ENCODE measurements at places on chromosomes 5 and 9. TPM values are rescaled to one million over a fixed set of nuclear protein-coding genes. Genes with fewer than 3 reads are reported as not detected.

DNA sequence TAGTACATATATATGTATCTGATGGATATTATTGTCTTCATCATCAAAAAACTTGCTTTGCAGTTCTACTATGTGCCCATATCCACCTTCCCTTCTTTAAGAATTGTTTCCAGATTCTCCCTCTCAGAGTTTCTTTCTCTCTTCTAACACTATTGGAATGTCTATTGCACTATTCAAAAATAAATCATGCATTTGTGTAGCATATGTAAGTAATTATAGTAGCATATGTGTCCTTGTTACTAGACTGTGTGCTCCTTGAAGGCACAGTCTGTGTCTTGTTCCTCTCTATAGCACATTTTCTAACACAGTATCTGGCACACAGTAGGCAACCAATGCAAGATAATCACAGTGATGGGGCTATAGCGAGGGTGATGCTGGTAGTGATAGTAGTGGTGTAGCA lies 43.4 kb upstream of the TRIM32 start:
- DNase-seq, result no peak

DNA sequence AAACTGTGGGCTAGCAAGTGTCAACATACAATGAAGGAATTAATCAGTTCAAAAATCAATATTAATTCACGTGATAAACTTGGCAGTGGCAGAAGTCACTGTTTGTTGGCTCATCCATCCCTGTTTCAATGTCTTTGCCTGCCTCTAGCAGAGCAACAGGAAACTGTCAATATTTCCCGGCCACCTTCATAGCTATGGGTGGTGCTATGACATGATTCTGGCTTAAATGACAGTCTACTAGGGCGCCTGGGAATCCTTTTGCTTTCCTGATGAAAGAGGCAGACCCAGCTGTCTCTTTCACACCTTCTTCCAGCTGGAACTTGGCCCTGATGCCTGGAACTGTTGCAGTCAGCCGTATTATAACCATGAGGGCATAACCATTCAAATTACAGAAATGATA lies 72.1 kb upstream of the DNAH5 start:
- no peak for DNase-seq

- DNase-seq, result no peak
Observed at GRCh38 chr9:105881654-105882349, 187.5 kb downstream of the TMEM38B start.

DNA sequence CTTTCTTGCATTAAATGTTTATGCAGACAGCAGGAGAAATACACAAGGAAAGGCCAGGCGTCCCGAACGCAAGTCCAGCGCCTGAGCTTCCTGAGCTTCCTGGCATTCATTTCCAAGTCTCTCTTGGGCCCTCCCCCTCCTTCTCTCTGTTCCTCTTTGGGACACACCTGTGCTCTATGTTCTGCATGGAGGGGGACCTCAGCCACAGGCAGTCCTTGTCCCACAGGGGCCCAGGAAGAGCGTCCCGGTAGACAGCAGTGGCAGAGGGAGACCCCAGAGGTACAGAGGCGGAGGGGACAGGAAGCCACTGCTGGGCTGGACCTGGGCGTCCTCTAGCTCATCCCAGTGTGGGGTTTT lies 221.3 kb downstream of the C9orf50 start:
- no peak for DNase-seq

GRCh38 chr9:128408963-128409431 lies 11.7 kb upstream of the CERCAM start:
- DNase-seq, result no peak

DNA sequence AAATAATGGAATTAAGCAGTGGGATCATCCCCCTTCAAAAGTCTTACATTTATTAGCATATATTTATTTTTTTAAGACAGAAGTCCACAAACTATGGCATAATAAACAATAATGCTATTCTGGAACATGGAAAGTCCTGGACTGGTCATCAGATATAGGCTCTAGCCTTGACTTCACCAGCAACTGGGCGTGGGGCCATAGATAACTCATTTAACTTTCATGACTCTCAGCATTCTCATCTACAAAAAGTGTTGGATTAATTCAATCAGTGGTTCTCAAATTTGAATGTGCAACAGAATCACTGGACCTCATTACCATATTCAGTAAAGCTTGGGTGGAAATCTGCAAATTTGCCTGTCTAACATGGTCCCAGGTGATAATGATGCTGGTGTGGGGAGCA lies 253.8 kb downstream of the FBXL7 start:
- DNase-seq, result no peak

DNA sequence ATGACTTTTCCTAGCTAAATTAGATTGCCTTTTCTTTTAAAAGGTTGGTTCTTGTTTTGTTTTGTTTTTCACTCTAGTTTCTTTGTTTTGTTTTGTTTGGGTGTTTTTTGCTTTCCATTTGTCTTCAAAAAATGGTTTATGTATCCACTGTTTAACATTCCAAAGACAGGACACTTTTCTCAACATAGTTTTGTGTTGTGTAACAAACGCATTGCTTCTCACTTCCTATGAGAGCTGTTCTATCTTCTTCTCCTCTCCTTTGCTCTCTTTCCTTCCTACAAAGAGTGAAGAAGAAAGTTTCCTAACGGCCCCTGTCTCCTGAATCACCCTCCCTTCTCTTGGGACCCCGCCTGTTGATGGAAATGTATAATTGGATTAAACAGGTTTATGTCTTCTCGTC lies 539.7 kb downstream of the ACTL7B start:
- no peak for DNase-seq

GRCh38 chr5:99285606-99286005 lies 356.8 kb upstream of the CHD1 start:
- no peak for DNase-seq

DNA sequence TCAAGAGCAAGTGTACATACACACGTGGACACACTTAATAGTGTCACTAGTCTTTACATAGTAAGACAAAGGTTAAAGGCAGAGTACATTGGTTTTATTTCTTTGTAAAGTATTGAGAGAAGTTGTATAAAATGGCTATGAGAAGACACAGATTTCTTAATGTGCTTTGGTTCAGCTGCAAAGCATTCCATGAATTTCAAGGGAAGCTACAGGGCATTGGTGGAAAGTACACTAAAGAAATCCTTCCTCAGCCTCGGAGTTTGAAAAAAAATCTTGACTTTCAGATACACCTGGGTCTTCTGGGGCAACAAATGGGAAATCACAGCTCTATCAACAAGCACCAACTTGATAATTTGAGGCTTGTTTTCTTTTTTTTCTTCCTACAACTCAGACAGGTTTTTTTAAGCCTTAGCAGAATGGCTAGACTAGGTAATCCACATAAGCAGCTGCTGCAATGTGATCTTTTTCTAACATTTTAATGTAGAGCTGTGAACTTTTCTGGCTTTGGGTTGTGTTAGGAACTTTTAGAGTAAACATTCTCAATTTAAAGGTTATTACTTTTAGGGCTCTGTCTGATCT lies 140.4 kb upstream of the FST start:
- DNase-seq, result no peak

- no peak for DNase-seq
Observed at GRCh38 chr9:78171651-78172050, 64.2 kb upstream of the CEP78 start.

- DNase-seq, result no peak
Observed at GRCh38 chr5:25357605-25358004, 712.8 kb upstream of the CDH10 start.

GRCh38 chr9:75152416-75152815 lies 64.1 kb downstream of the OSTF1 start:
- DNase-seq, result no peak

Gene RNF14
- total RNA-seq, result 73.8 TPM

Gene PCDHA9
- 1.7 TPM for total RNA-seq

Gene SGCD
- 13.1 TPM for total RNA-seq

Gene LHX2
- not detected for total RNA-seq
